ENCODE measurements at places on chromosomes 5 and 9.

DNA sequence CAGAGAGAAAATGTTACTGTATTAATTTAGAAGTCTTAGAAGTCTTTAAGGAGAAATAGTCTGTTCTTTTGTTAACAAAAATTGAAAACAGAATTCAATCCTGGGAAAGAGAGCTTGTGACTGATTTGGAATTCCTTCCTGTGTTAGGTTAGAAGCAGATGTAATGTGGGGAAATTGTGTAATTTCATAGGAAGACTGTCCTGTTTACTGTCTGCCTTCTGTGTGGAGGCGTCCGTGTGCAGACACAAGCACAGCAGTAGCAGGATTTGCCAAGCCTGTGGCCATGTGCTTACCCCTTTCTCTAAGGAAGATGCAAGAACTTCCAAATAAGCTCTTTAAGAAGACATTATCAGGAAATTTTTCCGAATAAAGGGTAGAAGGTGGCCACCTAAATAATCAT, 36.7 kb upstream of the F2R start:
- DNase-seq = no peak

DNA sequence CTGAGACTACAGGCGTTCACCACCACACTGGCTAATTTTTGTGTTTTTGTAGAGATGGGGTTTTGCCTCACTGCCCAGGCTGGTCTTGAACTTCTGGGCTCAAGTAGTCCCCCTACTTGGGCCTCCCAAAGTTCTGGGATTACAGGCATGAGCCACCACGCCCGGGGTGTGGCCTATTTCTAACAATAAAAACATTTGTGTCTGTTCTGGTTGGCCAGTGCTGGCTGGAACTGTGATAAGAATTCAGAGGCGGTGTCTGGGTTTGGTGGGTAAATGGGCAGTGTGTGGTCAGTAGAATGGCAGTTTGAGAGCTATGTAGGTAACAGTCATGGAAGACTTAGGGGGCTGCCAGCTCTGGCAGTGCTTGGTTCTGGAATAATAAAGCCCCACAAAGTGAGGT, 46.9 kb upstream of the SYNPO start:
- no peak for DNase-seq

GRCh38 chr9:135736272-135736978, 34.4 kb downstream of the KCNT1 start:
- no peak for DNase-seq

DNA sequence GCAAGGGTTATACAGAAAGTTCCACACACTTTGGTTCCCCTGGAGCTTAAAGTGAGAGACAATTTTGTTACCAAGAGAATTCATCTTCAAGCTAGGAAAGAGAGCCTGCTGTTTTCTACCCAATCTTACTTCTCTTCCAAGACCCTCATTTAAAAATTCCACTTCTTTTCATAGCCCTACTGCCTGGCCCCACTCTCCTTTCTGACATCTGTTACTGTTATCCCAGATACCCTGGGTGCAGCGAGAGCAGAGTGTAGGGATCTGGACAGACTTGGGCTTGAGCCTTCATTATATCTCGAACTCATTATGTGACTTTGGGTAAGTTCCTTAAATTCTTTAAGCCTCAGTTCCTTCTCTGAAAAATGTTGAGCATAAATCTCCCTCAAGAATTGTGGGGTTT, 263.1 kb downstream of the ASTN2 start:
- DNase-seq = no peak

DNA sequence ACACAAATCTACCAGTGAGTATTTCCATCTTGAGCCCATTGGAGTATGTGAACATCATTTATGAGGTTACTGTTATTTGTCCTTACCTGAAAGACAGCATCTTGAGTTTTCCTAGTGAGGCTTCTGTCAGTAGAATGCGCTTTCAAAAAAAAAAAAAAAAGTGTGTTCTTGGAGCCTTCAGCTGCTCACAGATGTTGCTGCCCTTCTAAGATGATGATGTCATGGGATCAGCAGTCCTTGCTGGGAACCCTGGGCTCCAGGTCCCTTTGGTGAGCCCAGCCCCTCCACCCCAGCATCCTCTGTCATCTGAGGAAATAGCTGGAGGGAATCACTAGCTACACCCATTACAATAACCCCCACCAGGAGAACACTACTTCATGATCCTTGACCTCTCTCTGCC, 83.3 kb downstream of the ATPSCKMT start:
- no peak for DNase-seq

GRCh38 chr9:127773272-127773671, 5.2 kb downstream of the SH2D3C start:
- peak; percentile 64 for DNase-seq

DNA sequence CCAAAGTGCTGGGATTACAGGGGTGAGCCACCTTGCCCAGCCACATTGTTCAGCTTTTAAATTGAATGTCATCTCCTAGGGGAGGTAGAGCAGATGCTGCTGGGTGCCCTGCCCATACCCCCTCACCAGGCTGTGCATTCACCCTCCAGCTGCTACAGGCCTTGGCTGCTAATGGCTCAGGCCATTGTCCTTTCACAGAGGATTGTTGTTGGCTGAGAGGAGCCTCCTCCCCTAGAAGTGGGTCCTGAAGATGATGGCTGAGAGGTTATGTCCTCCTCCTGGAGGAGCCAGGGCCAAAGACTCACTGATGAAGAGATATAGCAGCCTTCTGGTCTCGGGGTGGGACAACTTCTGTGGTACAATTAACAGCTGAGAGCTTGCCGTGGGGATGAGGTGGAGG, 74.6 kb downstream of the PHAX start:
- no peak for DNase-seq

Measured in inflammatory macrophage treated with lipopolysaccharide for 4 hours (primary cell).